ENCODE measurements at places on chromosomes 12 and 14.

DNA sequence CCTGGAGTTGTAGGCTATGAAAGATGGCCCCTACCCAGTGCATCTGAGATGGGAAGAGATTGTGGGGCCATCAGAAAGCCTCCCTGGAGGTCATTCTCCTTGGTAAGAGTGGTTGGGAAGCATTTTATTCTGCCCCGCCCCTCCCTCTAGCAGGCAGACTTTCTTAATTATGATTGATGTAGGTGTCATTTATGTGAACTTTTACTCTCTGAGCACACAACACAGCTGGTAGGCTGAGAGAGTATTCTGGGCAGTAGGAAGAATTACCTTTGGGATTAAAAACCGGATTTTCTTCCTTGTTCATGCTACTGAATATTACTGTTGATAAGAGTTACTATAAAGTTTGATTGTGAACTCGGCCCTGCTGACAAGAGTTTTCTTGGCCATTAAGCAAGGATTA lies 266.8 kb downstream of the TTC6 start:
- no peak for DNase-seq

- no peak for DNase-seq
These were observed 32.1 kb downstream of the DICER1 start for GRCh38 chr14:95125221-95125620.

GRCh38 chr12:106327309-106327869 lies 24.9 kb downstream of the TCP11L2 start:
- DNase-seq, result no peak

DNA sequence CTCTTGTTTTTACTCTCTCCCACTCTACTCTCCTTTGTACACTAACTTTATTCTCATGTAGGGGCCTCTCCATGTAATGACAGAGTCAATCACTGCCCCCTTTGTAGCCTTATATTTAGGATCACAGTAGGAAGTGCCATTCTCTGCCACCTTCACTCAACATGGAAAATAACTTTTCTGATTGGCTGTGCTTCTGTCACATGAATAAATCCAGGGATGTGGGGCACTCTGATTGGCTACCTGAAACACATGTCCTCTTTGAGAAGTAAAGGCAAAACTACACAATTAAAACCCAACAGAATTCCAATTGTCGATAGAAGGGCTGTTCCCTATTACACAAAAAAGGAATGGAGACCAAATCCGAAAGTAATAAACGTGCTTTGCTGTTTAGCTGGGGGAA lies at the start of gene RNASE9:
RNASE9 (minus strand) TSS at position 87 of the 400 bp plus-strand sequence.
- no peak for DNase-seq

DNA sequence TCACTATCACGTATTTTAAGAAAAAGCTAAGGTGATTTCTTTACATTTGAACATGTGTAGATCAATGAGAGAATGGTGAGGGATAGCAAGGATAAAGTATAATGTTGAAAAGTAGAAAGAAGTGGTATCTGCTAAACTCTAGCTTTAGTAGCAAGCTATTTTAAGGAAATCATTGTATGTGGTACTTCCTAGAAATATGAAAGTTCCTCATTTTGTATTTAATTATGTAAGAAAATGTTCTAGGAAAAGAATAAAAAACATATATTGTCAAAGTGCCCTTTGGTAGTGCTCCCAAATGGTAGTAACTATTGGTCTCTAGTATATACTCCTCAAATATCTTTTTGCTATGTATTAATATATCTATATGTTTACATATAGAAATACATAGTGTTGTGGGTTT lies 35.7 kb downstream of the RAB21 start:
- DNase-seq, result no peak
